ENCODE measurements at places on chromosomes 7 and 10. TPM values are rescaled to one million over a fixed set of nuclear protein-coding genes. Genes with fewer than 3 reads are reported as not detected.

The ATG9B gene
- total RNA-seq = under 0.01 TPM

The GPR146 gene
- total RNA-seq = 25.5 TPM

The IFIT3 gene
- total RNA-seq = 7.3 TPM

The ARHGAP22 gene
- 2.7 TPM for total RNA-seq

The CAV2 gene
- total RNA-seq = 155 TPM

The CPA2 gene
- not detected for total RNA-seq

The EPHA1 gene
- under 0.01 TPM for total RNA-seq

The TEX47 gene
- total RNA-seq = not detected

The PAX4 gene
- not detected for total RNA-seq

The IRF5 gene
- total RNA-seq = 0.26 TPM

The C10orf62 gene
- total RNA-seq = not detected

The GIMAP2 gene
- total RNA-seq = 34.0 TPM

The ATOH7 gene
- total RNA-seq = not detected

The ZNF518A gene
- total RNA-seq = 8.2 TPM

The GCK gene
- total RNA-seq = 0.38 TPM

The ABCB4 gene
- under 0.01 TPM for total RNA-seq

The RPA3 gene
- total RNA-seq = 8.5 TPM

The HK1 gene
- total RNA-seq = 97.1 TPM

The MAGI2 gene
- 0.26 TPM for total RNA-seq

The CUL1 gene
- 38.5 TPM for total RNA-seq

The LRRC17 gene
- 0.89 TPM for total RNA-seq

The ZNF488 gene
- 0.13 TPM for total RNA-seq

The ASZ1 gene
- not detected for total RNA-seq

The ZNF316 gene
- total RNA-seq = 16.7 TPM

The IFIT1B gene
- not detected for total RNA-seq

The LIPF gene
- not detected for total RNA-seq

The KLF6 gene
- total RNA-seq = 86.0 TPM

The MUC3A gene
- 0.13 TPM for total RNA-seq

The AEBP1 gene
- total RNA-seq = 9.1 TPM

The PNLIPRP2 gene
- not detected for total RNA-seq

The NKX6-2 gene
- not detected for total RNA-seq

The CPEB3 gene
- 0.90 TPM for total RNA-seq

The SFRP4 gene
- total RNA-seq = not detected

The MCMBP gene
- 58.9 TPM for total RNA-seq

The DHX32 gene
- total RNA-seq = 35.0 TPM

The LRRN3 gene
- total RNA-seq = 0.13 TPM

The NAT16 gene
- not detected for total RNA-seq

The CDK13 gene
- 38.2 TPM for total RNA-seq

The CLCN1 gene
- total RNA-seq = not detected

The FKBP9 gene
- total RNA-seq = 103 TPM

The NRG3 gene
- total RNA-seq = 8.2 TPM

The SLC18A3 gene
- total RNA-seq = not detected

The ADIRF gene
- total RNA-seq = 26.0 TPM

The ASB10 gene
- total RNA-seq = not detected

The GPC2 gene
- 1.9 TPM for total RNA-seq

The C10orf105 gene
- not detected for total RNA-seq

The TMEM176A gene
- not detected for total RNA-seq

The CYP2C19 gene
- total RNA-seq = not detected

The CALHM3 gene
- total RNA-seq = not detected

The SLC39A12 gene
- total RNA-seq = under 0.01 TPM

The GNAT3 gene
- total RNA-seq = not detected

The TMEM130 gene
- not detected for total RNA-seq

The ASB15 gene
- total RNA-seq = not detected

The C10orf90 gene
- not detected for total RNA-seq

The NPSR1 gene
- total RNA-seq = not detected

The ZNF365 gene
- total RNA-seq = not detected

The ADCYAP1R1 gene
- total RNA-seq = under 0.01 TPM

The ZNF277 gene
- total RNA-seq = 37.0 TPM

The SLC25A28 gene
- 8.6 TPM for total RNA-seq

Measured in dermis microvascular lymphatic vessel endothelial cell (primary cell).